ENCODE measurements at places on chromosomes 7 and 10.

- no peak overlapping the region for H3K4me3 ChIP-seq
- no peaks in the 10 kb centered on the region for H3K4me1 ChIP-seq
- H3K27me3 ChIP-seq, result peaks cover 19% of the 10 kb centered on the region
- no peaks in the 10 kb centered on the region for H3K36me3 ChIP-seq
- no peak for DNase-seq
These were observed 2.1 kb downstream of the RET start for GRCh38 chr10:43078986-43079273.

GRCh38 chr10:73039635-73040034 is 57.0 kb downstream of the P4HA1 start:
- H3K4me3 ChIP-seq, result no peak overlapping the region
- H3K27me3 ChIP-seq, result no peaks in the 10 kb centered on the region
- no peaks in the 10 kb centered on the region for H3K4me1 ChIP-seq

GRCh38 chr10:32961895-32962369 is 3.9 kb upstream of the ITGB1 start:
- H3K36me3 ChIP-seq, result no peaks in the 10 kb centered on the region

DNA sequence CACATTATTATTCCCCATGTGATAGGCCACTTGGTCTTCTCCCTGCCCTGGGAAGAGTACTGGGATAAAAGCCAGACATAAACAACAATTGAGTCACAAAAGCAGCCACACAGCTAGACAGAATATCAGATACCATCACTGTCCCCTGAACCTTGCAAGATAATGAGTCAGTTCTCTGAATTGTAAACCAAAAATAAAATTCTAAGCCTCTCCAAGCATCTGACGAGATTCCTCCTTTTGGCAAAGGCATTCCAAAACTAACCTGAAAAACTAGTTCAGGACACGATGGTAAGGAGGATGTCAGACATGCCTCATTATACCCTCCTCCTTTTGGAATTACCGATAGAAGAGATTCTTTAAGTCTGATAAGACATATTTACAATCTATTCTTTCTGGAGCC is 450.7 kb downstream of the HTR7 start:
- H3K36me3 ChIP-seq, result no peaks in the 10 kb centered on the region
- H3K4me1 ChIP-seq, result no peaks in the 10 kb centered on the region
- H3K27me3 ChIP-seq, result no peaks in the 10 kb centered on the region
- H3K27ac ChIP-seq, result no peak overlapping the region
- DNase-seq, result no peak

- no peaks in the 10 kb centered on the region for H3K36me3 ChIP-seq
- DNase-seq, result no peak
- no peak overlapping the region for H3K27ac ChIP-seq
- H3K4me1 ChIP-seq, result no peaks in the 10 kb centered on the region
- no peak overlapping the region for H3K4me3 ChIP-seq
These were observed 5.3 kb downstream of the PTPN12 start for GRCh38 chr7:77542409-77542808.

DNA sequence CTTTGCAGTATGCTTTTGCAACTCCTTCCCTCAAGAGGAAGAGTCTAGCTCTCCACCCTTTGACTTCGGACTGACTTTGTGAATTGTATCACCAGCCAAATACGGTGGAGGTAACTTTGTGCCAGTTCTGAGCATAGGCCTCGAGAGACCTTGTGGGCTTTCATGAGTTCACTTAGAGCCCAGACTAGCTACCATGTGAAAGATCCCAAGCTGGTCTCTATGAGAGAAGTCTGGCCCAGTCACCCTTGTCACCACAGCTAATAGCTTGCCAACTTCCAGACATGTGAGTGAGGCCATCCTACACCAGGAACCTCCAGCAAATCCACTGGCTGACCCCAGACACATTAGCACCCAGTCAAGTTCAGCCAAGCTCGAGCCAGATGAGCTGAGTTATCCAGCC is 72.2 kb upstream of the EXOC4 start:
- no peak for DNase-seq
- H3K36me3 ChIP-seq, result no peaks in the 10 kb centered on the region
- H3K27me3 ChIP-seq, result no peaks in the 10 kb centered on the region

- H3K4me3 ChIP-seq, result no peak overlapping the region
- no peaks in the 10 kb centered on the region for H3K27me3 ChIP-seq
- H3K27ac ChIP-seq, result no peak overlapping the region
- H3K36me3 ChIP-seq, result no peaks in the 10 kb centered on the region
These were observed 14.7 kb upstream of the BMS1 start for GRCh38 chr10:42767906-42768305.

- H3K36me3 ChIP-seq, result no peaks in the 10 kb centered on the region
- no peak for DNase-seq
- no peaks in the 10 kb centered on the region for H3K27me3 ChIP-seq
- no peak overlapping the region for H3K27ac ChIP-seq
- H3K4me3 ChIP-seq, result no peak overlapping the region
These were observed 185.3 kb upstream of the GDF10 start for GRCh38 chr10:47114680-47115186.

DNA sequence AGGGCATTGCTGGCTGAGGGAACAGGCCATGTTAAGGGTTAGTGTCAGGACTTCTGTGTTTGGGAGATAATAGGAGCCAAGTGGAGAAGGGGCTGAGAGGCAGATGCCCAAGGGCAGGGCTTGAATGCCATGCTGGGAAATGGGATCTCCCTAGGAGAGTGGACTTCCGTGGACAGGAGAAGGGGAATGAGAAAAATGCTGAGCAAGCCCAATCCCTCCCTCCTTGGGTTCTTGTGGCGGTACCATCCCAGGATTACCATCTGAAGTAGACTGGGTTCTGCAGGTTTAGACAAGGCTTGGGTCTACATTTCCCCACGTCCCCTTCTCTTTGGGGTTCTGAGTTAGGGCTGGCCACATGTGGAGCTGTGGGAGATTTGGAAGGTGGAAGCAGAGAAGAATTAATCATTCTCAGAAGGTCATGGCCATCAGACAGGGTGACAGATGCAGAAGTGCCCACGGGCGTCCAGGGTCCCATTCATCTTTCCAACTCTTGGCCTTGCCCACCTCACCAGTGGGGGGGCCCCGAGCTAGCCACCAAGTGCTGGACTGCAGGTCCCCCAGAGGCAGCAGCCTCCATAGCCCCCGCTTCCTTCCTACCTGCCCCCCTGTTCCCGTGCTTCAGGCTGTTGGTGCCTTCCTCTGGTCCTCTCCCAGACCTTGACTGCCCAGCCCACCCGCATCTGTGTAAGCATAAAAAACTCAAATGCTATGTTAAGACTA is 354.8 kb downstream of the RPS24 start:
- no peak for DNase-seq
- no peak overlapping the region for H3K4me3 ChIP-seq
- H3K4me1 ChIP-seq, result no peaks in the 10 kb centered on the region

- DNase-seq, result no peak
- no peaks in the 10 kb centered on the region for H3K36me3 ChIP-seq
- peaks cover 2% of the 10 kb centered on the region for H3K4me1 ChIP-seq
- no peak overlapping the region for H3K4me3 ChIP-seq
- peaks cover 26% of the 10 kb centered on the region for H3K27me3 ChIP-seq
These were observed 2.4 kb upstream of the IRF5 start for GRCh38 chr7:128935342-128935730.

- no peaks in the 10 kb centered on the region for H3K27me3 ChIP-seq
- DNase-seq, result no peak
- H3K36me3 ChIP-seq, result no peaks in the 10 kb centered on the region
These were observed 75.2 kb downstream of the TRIL start for GRCh38 chr7:28882869-28883470.

DNA sequence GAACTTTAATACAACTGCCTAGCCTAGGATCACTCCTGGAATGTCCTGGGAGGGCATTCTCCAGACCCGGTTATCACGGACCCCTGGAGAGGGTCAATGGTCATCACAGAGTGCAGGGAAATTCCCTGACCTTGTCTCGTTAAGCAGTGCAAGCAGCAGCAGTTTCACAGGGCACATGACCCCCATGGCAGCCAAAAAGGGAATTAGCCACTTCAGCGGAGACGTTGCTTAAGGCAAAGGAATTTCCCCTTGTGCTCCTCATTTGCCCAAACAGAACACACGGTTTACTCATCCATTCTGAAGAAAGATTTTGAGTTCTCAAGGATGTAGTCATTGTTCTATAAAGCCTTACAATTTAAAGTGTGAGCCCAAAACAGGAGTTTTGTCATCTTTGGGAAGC is 260.3 kb downstream of the SNX13 start:
- DNase-seq, result no peak
- H3K4me3 ChIP-seq, result no peak overlapping the region
- H3K27ac ChIP-seq, result no peak overlapping the region
- no peaks in the 10 kb centered on the region for H3K27me3 ChIP-seq
- H3K4me1 ChIP-seq, result no peaks in the 10 kb centered on the region
